Foreskin keratinocyte (primary cell): ENCODE measurements at places on chromosomes 13 and 19.

DNA sequence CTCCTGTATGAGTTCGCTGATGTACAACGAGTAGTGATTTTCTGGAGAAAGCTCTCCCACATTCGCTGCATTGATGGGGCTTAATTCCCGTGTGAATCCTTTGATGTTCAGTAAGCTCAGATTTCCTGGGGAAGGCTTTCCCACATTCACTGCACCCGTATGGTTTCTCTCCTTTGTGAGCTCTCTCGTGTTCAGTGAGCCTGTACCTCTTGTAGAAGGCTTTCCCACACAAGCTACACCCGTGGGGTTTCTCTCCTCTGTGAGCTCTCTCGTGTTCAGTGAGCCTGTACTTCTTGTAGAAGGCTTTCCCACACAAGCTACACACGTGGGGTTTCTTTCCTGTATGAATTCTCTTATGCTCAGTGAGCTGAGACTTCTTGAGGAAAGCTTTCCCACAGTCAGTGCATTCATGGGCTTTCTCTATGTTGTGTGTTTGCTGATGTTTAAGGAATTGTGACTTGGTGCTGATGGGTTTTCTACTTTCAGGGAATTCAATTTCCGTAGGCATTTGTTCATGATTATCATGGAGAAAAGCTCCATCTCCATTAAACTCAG lies 3.5 kb upstream of the ZNF577 start:
- no peak for DNase-seq

DNA sequence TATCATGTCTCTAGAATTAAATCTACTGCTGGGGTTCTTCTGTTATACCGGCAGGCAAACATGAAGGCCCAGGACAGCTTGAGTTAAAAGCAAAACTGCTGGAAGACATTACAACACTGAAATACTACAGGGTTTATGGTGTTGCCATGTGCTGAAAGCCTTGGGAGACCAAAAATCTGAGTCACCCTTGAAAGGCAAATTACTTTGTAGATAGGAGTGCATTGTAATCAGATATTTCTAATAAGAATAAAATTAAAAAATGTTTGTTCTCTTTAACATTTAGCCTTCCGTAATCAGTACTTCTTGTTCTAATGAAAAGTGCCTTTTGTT lies 181.3 kb downstream of the PCDH9 start:
- no peak for DNase-seq

GRCh38 chr19:6042776-6043726 lies 65.1 kb upstream of the RANBP3 start:
- no peak for DNase-seq

GRCh38 chr13:46367617-46368327 lies 19.3 kb downstream of the RUBCNL start:
- DNase-seq: peak; percentile 36

DNA sequence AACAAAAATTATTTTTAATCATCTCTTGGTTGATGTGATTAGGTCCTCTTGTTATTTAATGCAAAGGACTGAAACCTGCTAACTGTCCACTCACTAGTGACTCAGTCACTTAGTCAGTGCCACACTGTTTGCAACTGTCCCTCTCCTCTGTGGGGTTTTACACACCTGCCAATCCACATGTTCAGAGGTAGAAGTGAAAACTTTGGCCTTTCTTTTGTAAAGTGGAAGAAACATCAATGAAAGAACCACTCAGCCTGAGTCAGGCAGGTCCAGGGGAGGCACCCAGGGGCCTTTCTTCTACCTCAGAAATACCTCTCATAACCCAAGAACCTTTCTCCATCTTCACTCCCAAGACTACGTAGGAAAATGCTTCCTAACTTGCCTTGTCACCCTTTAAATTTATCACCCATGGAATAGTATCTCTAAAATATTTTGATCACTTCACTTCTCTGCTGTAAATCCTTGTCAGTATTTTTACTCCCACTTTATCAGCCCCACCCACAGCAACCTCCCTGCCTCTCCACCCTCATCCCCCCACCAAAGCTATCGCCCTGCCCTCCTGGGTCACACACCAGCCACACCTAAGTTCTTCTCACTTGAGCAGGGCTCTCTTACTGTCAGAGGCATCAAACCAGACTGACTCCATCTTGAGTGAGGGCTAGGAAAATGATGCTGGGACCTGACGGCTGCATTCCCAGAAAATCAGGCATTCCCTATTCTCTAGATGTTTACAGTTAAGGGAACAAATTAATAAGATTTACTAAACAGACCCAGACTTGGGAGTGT lies 29.6 kb upstream of the EEF1AKMT1 start:
- DNase-seq: no peak

- no peak for DNase-seq
Measured at GRCh38 chr19:18847549-18848463, 16.0 kb downstream of the UPF1 start.

DNA sequence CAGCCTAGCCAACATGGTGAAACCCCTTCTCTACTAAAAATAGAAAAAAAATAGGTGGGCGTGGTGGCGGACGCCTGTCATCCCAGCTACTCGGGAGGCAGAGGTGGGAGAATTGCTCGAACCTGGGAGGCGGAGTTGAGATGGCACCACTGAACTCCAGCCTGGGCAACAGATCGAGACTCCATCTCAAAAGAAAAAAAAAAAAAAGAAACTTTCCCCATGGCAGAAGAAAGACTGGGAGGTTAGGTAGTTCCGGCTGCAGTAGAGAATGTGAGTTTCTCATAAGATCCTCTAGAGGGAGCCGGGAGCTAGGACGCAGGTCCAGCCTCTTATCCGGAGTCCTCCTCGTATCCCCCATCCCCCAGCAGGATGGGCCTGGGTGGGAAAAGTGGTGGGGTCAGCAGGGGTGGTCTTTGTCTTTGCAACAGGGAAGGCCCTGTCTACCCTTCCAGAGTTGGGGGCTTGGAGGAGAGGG lies 13.2 kb upstream of the CREB3L3 start:
- peak; percentile 42 for DNase-seq

DNA sequence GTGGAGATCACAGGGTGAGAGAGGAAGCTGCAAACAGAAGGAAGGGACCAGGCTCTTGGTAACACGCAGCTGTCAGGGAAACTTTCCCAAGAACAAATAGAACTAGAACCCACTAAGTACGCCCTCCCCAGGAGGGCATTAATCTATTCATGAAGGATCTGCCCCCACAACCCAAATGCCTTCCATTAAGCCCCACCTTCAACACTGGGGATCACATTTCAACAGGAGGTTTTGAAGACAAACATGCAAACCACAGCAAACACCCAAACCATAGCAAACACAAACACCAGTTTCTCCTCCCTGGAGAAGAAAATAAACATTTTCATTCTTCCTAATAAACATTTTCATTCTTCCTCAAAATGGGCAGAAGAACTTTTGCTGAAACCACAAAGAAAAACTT lies 329.6 kb downstream of the EFNB2 start:
- DNase-seq: no peak

DNA sequence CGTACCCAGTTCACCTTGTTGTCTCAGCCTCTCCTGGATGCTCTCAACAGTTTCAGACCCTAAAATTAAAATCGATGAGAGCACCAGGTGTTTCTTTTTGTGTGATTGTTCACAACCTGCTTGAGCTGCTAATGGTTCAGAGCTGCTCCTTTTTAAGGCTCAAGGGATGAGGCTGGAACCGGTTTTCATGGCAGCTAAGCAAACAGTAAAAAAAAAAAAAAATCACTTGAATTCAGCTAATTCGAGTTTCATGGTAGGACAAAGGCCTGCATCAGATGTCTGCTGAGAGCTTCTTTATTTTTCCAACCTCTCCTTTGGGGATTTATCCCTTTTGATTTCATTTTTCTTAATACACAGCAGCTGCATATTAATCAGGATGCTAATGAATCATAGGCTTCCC lies 6.5 kb downstream of the SYCE2 start:
- no peak for DNase-seq

GRCh38 chr13:102244607-102245227 lies 157.1 kb downstream of the FGF14 start:
- DNase-seq: no peak

DNA sequence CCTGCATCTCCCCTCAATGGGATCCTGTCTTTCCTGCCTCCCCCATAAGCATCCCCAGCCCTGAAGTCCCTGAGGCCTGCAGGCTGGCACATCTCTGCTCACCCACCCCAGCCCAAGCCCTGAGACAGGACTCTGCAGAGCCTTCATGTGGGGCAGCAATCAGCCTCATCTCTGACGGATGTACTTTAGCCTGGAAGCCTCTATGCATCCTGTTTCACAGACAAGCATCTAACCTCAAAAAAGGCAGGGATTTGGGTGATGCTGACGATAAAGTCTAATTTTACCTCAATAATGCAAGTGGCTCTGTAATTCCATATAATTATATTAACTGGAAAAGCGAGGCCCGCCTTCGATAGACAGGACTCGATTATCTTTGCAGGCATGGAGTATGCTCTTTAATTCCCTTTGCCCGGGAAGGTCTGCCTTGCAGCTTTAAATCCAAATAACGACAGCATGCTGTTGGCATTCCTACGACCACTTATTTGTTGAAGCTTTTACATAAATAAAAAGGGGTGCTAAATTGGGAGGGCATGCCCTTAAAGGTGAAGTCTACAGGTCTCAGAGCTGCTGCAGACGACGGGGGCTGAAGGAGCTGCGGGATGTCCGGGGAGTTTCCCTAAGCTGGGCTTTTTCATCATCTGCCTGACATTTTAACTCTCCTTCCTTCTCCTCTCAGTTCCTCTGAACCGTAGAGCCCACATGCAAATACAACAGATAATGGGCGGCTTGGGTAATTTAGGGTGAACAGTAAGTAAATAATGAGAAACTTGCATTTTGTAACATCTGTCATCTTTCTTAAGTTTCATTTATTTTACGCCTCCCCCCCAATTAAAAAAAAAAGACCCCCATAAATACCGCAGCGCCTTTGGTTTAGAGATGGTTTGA lies 211.5 kb downstream of the URI1 start:
- no peak for DNase-seq

GRCh38 chr19:18669524-18669817 lies 14.0 kb upstream of the CRTC1 start:
- no peak for DNase-seq

DNA sequence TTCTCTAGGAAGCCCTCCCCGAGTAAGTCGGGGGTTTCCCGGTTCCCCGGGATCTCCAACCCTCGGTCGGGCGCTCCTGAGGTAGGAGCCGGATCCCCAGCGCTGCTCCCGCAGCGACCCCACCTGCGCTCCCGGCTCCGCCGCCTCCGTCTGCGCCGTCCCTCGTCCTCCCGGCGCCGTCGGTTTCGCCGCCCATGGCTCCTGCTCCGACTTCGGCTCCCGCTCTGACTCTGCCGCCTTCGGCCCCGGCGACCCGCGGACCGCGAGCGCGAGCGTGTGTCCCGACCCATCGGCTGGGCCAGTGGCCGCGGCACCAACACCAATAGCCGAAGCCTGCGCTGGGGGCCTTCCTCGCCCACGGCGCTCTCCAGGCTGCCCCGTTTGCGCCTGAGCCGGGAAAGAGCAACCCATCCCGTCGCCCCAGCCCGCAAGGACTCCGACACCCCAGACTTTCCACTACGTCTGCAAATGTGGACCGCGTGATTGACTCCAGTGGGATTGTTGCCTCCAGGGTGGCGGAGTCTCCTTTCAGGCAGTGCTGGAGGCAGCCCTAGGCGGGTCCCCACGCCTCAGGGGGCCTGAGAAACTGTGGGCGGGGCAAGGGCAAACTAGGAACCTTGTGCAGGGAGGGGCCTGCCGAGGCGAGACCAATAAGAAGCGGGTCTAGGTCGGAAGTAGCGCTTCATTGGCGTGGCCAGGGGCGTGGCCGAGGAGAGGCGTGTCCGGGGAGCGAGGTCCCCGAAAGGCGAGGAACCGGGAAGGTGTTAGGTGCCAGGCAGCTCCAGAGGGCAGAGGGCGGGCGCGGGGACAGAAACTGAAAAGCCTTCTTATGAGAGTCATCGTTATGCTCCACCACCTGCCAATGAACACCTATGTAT lies at the start of gene CACTIN:
Gene CACTIN, minus strand, starts transcription at position 318 of the 878 bp plus-strand sequence. Its CDS starts 28 bp downstream, at position 290.
- peak; percentile 92 for DNase-seq

- peak; percentile 2 for DNase-seq
Measured at GRCh38 chr13:99119656-99120055, 81.0 kb upstream of the UBAC2 start.

DNA sequence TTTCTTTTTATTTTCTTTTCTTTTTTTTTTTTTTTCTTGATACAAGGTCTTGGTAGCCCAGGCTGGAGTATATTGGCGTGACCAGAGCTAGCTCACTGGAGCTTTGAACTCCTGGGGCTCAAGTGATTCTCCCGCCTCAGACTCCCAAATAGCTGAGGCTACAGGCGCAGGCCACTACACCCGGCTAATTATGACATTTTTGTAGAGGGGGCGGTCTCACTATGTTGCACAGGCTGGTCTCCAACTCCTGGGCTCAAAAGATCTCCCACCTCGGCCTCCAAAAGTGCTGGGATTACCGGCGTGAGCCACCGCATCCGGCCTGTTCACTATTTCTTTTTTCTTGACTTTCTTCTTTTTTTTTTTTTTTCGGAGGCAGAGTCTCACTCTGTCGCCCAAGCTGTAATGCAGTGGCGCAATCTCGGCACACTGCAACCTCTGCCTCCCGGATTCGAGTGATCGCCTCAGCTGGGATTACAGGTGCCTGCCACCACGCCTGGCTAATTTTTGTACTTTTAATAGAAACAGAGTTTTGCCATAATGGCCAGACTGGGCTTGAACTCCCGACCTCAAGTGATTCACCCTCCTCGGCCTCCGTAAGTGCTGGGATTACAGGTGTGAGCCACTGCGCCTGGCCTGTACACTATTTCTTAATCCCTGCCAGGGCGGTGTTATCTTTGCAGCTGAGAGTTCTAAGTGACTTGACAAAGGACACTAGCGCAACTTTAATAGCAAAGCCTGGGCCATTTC lies 37.1 kb upstream of the LSM14A start:
- DNase-seq: no peak

DNA sequence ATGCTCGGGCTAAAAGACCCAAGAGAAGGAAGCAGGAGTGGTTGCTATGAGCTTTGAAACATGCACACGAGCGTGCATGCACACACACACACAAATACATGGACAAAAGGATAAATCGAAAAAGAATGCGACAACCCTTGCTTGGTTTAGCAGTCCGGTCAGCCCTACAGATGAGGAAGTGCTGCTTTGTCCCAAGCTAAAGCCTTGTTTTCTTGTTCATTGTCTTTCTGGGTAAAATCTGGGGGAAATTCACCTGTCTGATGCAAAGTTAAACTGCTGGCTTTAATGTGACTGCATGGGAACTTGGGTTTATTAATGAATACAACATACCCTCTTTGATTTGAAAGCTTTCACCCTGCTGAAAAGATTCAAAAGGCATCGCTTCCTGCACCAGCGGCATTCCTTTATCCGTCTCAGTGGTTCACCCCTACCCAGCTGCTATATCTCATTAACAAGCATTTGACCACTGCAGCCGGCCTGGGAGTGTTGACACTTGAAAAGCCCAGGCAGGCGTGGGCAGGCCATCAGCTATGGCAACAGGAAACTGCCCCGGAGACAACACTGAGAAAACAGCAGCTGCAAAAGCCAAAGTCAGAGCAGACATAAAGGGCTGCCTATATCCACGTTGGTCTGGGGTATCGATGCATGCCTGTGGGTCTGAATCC lies 301.7 kb downstream of the NDFIP2 start:
- peak; percentile 45 for DNase-seq

GRCh38 chr19:50418176-50419021 lies at the start of gene SPIB:
SPIB (plus strand) TSS chr19:50418938; CDS start chr19:50418963, 25 bp downstream.
- DNase-seq: no peak
